ENCODE measurements at places on chromosomes 6 and 20.

- DNase-seq, result no peak
Measured at GRCh38 chr6:155088856-155089255, 93.7 kb downstream of the TIAM2 start.

DNA sequence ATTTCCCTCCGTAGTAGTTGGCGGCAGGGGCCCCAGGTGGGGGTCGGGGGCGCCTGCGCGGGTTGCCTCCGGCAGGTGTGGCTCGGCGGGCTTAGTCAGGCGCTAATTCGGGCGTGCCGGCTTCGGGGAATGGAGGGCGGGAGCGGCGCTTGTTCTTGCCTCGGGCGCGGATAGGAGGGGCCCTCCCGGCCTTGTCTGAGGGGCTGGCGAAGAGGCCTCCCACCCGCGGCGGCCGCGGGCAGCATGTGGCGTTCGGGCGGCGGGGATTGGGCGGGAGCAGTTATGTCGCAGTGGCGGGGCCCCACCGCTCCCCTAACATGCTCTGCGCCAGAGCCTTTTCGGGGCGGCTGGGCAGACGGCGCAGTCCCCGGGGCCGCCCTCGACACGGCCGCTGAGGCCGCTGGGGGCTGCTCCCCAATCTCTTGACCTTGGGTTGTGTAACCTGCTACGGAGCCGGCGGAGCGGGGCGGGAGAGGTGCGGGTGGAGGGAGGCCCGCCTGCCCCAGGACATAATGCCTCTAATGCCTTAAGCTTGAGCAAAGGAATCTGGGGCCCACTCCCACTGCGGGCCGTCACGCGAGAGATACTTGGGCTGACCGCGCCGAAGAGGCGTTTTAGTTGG, 1.1 kb downstream of the AMD1 start:
- peak; percentile 31 for DNase-seq

- DNase-seq, result no peak
Measured at GRCh38 chr6:13390658-13391057, 62.3 kb upstream of the TBC1D7 start.

- DNase-seq, result no peak
Measured at GRCh38 chr6:158205169-158205944, 37.2 kb downstream of the GTF2H5 start.

DNA sequence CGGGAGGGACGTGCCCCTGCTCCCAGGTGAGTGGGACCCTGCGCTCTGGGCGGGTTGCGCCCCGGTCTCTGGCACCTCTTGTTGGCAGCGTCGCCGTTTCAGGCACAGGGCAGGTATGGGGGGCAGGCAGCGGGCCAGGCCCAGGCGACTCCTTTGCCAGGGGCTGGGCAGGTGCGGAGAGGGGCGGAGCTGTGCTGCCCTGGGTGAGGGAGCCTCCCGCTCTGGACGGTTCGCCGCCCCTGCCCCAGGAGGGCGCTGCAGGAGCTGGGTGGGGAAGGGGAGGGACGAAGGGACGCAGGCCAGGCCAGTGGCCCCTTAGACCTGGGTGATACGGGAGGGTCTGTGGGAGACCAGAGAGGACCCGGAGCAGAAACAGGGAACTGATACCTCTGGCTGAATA, 663.9 kb upstream of the DEFB115 start:
- no peak for DNase-seq

DNA sequence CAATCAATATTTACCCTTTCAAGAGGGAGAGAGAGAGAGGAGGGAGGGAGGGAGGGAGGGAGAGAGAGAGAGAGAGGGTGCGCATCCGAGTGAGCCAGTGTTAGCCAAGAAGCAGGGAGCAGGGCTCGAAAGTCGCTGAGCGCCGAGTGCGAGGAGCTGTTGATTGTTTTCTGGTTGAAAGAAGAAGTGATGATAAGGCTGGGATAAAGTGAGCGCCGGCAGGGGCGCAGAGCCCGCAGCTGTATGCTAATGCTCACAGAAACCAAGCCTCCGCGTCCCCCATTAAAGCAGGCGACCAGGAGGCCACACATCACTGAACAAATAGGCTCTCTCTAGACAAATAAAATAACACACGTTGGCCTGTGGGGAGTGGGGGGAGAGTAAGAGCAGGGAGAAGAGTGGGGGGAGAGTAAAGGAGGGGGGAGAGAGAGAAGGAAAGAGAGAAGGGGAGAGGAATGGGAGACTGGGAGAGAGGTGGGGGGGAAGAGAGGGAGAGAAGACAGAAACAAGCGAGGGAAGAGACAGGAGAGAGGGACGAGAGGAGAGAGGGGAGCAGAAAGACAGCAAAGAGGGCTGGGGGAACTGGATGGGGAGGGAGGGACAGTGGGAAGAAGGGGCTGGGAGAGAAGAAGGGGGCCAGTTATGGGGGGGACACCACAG, 5.0 kb upstream of the INSM1 start:
- no peak for DNase-seq

- no peak for DNase-seq
Measured at GRCh38 chr6:11187301-11187700, 45.2 kb downstream of the NEDD9 start.

DNA sequence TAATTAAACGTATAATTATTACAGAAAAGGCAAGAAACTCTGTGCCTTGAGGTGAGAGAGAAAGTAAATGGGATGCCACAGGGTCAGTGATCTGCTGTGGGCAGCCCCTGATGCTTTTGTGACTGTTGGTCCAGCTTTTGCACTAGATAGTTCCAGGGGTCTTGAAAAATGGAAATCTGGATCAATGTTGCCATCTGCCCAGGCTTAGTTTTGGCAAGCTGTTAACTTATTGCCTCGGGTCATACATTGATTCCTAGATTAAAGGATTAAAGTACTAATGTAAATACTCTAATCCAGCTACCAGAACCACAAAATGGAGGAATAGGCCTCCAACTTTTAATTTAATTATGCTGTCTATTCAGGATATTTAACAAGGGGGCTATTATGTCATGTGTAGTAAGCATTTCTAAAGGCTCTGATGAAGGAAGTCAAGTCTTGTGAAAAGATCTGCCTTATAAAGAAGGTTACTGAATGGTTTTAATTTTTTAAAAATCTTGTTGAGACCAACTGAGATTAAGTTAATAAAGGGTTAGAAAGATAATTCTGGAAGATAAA, 376.0 kb upstream of the HS3ST5 start:
- DNase-seq, result no peak

DNA sequence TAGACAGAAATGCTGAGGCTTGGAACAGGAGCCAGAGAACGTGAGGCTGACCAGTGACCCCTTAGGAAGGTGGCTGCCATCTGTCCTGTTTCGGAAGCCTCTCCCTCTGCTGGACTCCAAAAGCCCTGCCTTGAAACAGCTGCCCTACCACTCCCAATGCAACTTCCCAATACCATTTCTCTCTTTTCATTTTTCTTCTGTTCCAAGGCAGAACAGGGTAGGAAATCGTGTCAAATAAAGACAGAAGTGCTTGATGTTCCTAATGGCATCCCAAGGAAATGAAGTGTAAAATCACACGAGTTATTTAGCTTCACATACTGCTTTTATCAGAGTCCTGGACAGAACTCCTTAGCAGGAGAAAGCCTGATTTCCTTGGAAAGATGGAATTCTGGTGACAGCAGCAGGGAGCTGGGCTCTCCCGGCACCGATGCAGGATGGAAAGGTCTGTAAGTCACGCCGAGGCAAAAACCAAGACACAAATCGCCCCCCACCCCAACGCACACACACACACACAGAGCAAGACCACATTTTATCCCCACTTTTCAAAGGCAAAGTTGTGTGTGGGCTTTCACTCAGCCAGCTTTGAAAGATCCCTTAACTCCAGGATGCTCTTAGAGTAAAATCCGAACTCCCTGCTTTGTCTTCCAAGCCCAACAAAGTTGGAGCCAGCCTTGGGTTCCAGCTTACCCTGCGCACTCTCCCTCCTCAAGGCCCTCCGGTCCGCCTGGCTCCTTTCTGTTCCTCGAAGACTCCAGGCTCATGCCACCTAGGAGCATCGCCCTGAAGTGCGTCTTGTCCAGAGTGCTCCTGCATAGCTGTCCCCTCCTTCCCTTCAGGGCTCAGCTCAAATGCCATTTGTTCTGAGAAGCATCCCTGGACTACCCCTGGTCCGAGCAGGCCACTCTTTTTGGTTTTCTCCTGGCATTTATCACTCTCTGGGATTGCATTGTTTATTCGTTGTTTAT, 11.6 kb upstream of the STX16 start:
- no peak for DNase-seq

- DNase-seq, result no peak
Measured at GRCh38 chr20:49288784-49289696, 11.2 kb upstream of the ZNFX1 start.

DNA sequence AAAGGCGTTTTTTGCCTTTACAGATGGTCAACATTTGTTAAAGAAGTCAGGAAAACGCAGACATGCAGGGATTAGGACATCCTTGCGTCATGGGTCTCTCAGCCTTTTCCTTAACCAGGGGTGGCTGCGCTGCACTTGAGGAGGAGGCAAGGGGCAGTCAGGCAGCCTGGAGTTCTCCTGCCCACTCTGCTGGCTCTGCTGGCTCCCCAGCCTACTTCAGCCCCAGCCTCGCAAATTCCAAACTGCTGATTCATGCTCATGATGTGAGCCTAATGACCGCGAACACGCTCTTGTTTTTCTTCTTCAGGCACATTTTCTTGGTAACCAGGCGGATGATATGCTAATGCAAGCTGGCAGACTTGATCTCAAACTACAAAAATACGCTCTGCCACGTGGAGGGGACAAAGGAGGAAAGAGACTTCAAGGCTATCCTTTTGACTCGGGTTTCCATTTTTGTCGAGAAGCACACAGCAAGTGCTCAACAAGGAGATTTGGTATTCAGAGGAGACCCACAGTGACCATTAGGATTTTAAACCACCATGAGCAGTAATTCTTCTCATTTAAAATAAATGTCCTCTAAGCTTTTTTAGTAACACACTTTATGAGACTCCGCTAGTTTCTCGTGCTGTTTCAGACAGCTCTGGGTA, 290.3 kb upstream of the STXBP5 start:
- no peak for DNase-seq

Measured in activated T-helper 1 cell treated with anti-CD3 and anti-CD28 coated beads, Interleukin-2, amount 50 U/mL, for 16 hours (primary cell).